Activated naive CD4-positive, alpha-beta T cell treated with anti-CD3 and anti-CD28 coated beads for 36 hours (primary cell): ENCODE measurements at places on chromosomes 3 and 15. TPM values are rescaled to one million over a fixed set of nuclear protein-coding genes. Genes with fewer than 3 reads are reported as not detected.

SOX14 gene
- not detected for total RNA-seq

KBTBD13 gene
- not detected for total RNA-seq

ATP8B4 gene
- 2.0 TPM for total RNA-seq

SPATA12 gene
- not detected for total RNA-seq

ALAS1 gene
- 35.7 TPM for total RNA-seq

ANKDD1A gene
- total RNA-seq, result 2.3 TPM

LRRC28 gene
- 15.8 TPM for total RNA-seq

DNA sequence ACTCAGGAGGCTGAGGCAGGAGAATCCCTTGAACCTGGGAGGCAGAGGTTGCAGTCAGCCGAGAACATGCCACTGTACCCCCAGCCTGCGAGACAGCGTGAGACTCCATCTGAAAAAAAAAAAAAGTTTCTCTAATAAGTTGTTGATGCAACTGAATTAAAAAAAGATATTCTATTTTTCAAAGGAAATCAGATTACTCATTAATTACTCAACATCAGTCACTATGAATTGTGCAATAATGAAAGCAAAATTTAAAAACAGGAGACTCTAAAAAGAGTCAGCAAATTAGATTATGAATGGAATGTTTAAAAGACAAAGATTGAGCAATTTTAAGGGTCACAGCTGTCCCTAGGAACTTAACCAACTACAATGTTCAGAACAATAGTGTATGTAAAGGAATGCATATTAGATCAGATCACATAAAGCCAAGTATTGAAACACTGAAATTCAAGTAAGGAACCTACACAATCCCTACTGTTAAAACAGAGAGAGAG lies 60.2 kb upstream of the SLC4A7 start:
- DNase-seq, result no peak

DNA sequence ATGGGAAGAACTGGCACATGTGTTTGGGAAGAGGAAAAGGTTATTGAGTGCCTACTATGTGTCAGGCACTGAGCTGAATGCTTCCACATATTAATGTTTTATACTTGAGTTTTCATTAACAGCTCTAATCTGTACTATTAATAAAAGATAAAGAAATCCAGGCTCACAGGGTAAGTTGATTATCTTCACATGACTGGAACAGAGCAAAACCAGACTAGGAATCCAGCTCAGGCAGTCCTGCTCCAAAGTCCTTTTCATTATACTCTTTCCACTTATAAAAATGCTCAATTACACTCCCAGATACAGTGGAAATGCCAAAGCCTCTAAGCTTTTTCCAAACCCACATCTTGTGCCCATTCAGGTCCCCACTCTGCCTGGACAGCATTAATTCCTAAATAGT lies 97.6 kb downstream of the TNIK start:
- DNase-seq, result no peak

DNA sequence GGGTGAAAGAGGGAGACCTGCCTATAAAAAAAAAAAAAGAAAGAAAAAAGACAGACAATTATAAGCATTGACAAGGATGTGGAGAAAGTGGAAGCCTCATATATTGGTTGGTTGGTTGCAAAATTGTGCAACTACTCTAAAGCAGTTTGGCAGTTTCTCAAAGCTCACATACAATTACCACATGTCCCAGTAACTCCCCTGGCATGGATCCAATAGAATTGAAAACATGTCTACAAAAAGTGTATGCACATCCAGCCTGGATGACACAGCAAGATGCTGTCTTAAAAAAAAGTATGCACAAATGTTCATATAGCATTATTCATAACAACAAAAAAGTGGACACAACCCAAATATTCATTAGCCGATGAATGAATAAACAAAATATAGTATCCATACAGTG lies 19.5 kb downstream of the SETMAR start:
- no peak for DNase-seq

DNA sequence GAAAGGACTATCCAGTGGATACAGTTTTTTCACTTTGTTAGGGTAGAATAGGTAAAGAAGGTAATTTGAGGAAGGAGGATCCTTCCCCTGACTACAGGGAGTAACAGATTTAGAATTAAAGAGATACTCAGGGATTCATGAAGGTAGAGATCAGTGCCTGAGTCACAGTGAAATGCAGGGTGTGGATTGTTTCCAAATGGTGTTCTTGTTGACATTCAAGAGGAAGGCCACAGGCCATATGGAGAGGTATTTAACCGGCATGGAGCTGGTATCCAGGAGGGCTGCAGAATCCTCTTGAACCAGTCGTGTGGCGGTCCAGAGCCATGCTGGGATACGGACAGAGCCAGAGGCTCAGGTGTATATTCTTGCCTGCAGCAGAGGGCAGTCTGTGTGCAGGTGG lies 28.2 kb downstream of the GYG1 start:
- no peak for DNase-seq

GRCh38 chr3:167983583-167983982 lies 112.1 kb downstream of the GOLIM4 start:
- no peak for DNase-seq

DNA sequence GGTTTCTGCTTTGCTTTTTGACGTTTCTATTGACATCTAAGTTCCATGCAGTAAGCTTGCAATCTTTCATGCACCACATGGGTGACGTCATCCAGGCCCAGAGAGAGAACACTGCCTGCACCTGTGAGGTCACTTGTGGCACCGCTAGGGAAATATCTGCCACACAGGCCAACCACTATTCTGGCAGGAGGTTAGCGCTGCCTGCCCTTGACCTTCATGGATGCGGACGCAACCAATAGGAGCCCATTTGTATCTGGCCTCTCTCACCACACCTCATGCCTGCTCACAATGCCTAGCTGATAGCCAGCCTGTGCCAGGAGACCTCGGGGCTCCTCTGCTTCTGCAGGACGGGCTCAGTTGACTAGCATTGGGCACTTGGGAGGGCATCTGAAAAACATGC lies 55.8 kb upstream of the PRR23E start:
- no peak for DNase-seq

DNA sequence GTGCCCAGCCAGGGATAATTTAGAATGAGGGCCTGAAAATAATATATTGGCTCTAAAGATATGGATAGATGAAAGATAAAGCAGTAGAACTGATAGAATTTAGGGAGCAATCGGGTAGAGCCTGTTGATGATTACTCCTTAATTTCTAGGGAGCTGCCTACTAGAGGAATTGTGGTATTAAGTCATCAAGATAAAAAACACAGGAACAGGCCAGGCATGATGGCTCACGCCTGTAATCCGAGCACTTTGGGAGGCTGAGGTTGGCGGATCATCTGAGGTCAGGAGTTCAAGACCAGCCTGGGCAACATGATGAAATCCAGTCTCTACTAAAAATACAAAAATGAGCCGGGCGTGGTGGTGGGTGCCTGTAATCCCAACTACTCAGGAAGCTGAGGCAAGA lies 130.4 kb downstream of the PCCB start:
- DNase-seq, result no peak

DNA sequence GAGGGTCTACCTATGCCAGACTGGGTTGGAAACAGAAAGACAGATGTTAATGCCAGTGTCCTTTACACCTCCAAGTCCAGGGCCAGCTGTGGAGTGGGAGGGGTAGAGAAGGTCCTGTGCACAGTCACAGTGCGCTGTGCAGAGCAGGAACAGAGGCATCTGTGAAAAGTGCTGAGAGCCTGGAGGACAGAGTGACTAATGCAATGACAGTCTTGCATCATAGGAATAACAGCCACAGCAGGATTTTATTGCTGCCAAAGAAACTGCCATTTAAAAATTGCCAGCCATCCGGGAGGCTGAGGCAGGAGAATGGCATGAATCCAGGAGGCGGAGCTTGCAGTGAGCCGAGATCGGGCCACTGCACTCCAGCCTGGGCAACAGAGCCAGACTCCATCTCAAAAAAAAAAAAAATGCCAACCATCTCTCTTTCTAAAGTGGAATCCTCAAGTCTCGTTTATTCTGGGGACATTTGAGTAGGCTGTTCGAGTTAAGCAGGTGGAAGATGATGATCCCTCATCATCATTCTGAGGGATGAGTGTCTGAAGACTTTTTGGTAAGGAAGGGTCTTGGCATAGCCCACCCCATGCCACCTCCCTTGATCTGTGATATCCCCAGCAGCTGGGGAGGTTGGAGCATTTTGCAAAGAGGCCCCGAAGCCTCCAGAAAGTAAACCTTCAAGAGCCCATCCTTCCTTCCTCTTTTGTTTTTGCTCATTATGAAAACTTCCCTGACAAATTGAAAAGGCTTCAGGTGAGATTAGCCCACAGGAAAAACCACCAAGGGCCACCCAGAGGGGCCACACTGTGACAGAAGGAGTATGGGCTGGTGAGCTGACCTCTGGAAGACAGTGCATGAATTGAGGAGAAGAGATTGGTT lies 7.7 kb downstream of the CCR2 start:
- DNase-seq, result no peak

GRCh38 chr3:123385499-123385898 lies 63.4 kb downstream of the ADCY5 start:
- DNase-seq, result no peak

GRCh38 chr15:67133738-67134066 lies 68.3 kb downstream of the SMAD3 start:
- no peak for DNase-seq

GRCh38 chr3:171092467-171092911 lies 66.0 kb upstream of the SLC2A2 start:
- no peak for DNase-seq

DNA sequence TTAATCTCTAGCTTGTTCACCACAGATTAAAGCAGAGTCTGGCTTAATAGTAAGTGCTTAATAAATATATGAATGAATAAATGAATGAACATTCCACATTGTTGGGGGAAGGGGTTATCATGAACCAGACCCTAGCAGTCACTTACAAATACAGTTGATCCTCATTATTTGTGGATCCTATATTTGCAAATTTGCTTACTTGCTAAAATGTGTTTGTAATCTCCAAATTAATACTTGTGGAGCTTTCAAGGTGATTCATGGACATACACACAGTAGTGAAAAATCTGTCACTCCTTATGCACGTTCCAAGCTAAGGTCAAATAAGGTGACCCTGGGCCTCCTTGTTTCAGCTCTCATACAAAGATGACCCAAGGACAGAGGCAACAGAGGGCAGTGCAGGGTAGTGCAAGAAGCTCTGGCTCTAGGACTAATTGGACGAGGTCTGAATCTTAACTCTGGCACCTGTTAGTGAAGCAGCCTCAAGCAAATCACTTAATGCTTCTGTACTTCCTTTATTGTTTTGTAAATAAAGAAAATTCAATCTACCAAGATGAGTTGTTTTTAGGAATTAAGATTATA lies 112.8 kb upstream of the C2CD4B start:
- no peak for DNase-seq

DNA sequence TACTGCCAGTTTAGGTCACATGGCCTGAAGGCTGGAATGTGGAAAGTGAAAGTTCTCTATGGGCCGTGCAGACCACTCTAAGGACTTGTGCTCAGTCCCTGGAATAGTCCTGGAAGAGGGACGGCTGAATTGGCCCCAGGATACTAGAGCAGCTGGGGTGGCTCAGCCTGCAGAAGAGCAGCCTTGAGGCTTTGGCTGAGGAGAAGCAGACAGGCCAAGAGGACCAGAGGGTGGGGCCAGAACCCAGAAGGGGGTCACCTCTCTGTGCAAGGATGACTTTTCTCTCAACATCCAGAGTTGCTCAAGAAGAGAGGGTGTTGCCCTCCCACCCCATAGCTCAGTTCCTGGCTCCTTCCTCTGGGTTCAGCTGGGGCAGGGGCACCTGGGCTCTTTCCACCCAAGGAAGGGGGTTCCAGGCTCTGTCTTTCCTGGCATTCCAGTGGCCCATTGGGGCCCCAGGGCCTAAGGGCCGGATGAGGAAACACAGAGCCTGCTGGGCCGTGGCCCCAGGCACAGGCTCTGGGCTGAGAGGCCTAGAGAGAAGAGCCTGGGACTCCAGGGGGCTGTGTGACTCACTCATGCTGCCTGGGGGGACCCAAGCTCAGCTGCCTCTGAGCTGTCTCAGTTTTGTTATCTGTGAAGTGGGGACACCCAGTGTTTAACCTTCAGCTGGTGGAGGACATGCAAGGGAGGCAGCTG lies 8.5 kb upstream of the FBLN2 start:
- no peak for DNase-seq

DNA sequence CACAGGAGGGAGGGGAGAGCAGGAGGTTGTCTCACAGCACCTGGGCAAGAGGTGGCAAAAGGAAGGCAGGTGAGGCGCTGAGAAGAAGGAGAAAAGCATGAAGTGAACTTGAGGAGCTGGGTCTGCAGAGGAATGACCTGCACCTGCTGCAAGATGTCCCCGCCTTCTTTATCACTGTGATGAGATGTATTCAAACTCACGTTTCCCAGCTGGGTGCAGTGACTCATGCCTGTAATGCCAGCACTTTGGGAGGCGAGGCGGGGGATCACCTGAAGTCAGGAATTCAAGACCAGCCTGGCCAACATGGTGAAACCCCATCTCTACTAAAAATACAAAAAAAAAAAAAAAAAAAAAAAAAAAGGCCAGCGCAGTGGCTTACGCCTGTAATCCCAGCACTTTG lies 22.2 kb upstream of the ZNF710 start:
- DNase-seq, result no peak

DNA sequence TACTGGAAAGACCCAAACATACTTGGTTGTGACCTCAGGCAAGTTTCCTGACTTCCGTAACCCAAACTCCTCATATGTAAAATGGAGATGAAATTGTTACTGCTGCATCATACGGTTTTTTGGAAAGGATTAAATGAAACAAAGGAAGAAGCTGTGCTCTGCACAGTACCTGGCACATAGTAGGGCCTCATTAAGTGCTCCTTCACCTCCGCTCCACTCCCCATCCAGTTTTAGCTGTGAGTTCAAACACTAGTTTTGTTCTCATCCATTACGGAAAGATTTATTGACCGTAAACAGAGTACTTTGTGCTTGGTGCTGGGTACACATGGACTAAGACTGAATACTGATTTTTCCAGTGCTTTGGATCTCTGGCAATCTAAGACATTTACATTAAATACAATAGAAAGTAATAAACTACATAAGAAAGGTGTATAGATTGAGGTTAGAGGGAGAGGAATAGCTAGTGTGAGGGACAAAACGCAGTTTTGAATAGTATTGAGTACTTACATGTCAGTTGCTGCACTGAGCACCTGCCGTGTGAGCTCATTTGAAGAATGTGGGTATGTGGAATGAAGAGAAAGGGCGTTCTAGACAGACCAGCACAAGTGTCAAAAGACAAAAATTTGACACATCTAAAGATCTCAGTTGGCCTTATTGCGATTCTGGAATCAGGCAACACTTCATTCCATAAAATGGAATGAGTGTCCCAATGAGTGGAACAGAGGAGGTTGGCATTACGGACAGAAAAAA lies 594 bp upstream of the ICE2 start:
- peak; percentile 23 for DNase-seq

DNA sequence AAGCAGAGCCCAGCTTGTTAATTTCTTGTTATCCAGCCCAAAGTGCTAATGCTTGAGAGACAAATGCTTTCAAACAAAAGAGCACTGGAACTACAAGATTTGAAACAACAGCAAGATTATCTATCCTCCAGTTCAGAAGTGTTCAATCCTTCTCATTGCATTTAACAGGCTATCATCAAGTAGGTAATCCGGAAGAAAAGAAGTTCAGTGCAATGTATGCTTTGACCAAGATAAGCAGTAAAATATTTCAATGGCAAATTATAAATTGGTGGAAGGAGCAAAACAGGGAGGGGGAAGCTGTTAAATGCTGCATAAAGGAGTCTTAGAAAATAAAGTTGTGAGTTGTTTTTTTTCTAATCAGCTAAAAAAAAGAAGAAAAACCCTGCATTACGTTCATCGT lies 8.8 kb downstream of the LRIG1 start:
- DNase-seq, result no peak

GRCh38 chr3:112627919-112628466 lies 12.9 kb downstream of the CCDC80 start:
- no peak for DNase-seq
